ENCODE measurements at places on chromosomes 6 and 20.

DNA sequence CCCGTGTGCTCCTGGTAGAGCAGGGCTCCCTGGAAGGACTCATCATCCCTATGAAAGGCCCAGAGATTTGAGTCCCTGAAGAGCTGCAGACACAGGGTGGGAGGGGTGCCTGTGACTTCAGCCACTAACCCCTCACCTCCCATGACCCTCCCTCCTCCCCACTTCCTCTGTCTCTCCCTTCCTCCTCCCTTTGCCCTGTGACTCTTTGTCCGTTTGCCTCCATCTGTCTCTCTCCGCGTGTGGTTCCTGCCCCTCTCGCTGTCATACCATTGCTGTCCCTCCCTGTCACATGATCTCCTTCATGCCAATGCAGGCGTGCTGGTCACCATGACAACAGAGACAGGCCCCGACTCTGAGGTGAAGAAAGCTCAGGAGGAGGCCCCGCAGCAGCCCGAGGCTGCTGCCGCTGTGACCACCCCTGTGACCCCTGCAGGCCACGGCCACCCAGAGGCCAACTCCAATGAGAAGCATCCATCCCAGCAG is 19.0 kb downstream of the EPB41L1 start:
- DNase-seq, result no peak

GRCh38 chr6:169265486-169266131 is 12.0 kb upstream of the THBS2 start:
- DNase-seq, result no peak

GRCh38 chr6:149935246-149935645 is 6.6 kb upstream of the ULBP2 start:
- no peak for DNase-seq

DNA sequence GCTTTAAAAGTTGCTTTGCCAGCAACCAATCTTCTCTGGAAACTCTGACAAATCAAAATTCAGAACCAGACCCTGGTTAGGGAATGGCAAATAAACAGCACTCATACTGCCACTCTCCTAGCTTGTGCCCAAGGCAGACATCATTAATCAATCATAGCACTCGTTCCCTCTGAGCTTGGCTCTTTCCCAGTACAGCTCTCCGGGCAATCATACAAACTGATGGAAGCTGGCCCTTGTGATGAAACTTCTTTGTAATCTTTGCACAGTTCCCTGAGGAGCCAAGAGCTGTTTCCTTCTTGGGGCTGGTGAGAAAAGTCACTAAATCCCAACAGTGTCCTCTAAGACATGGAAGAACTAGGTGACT is 34.7 kb downstream of the KIAA1755 start:
- DNase-seq, result no peak

DNA sequence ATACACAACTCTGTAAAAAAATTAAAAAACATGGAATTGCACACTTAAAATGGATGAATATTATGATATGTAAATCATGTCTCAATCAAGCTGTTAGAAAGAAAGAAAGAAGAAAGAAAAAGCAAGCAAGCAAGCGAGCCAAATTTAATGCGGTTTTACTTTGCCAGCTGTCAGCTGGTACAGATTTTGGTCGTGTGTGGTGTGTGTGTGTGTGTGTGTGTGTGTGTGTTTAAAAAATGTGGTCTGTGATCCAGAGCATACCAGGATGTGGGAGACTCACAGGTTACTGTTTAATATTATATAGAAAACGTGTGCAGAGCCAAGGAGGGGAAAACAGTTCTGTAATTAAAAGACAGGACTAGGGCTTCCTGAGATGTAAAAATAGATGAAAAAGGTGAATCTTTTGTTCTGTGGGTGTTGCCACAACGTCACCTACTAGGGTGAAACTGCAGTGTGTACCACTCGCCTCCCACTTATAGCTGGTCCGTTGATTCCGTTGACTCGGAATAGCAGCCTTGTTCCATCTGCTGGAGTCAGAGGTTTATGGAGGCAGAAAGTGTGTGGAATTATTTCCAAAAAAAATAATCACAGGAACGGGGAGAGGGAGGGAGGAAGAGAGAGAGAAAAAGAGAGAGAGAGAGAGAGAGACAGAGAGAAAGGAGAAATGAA is 197.7 kb downstream of the BCAS1 start:
- peak; percentile 33 for DNase-seq

DNA sequence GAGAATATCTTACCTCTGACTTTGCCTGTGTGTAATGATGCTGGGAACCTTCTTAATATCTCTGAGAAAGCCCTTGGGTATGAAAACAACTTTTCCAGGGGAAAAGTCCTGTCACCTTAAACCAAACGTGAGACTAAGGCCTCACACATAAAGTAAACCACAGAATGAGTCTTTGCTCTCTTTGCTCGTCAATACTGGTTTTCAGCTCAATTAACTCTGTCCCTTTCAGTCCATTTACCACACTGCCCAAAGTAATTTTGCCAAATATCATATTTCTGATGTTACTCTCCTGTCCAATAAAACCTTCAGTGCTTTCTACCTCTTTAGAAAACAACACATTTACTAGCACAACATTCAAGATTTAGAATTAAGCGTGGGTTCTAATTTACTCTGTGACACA is 100.5 kb upstream of the HMGCLL1 start:
- DNase-seq, result no peak

DNA sequence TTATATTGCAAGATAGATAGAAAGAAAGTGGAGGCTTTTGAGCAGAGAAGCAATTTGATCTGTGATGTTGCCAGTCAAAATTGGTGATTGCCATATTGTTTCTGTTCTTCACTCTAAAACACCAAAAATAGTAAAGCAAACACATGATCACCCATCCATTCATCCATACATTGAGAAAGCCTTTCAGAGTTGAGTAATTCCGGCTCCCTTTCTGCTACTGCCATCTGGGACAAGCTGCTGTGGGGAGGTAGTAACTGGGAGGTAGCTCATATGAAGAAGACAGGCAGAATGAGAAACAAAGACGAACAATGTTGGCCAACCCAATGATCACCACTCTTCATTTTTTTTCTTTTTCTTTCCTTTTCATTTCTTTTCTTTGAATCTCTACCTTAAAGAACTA is 51.1 kb upstream of the HBS1L start:
- no peak for DNase-seq

DNA sequence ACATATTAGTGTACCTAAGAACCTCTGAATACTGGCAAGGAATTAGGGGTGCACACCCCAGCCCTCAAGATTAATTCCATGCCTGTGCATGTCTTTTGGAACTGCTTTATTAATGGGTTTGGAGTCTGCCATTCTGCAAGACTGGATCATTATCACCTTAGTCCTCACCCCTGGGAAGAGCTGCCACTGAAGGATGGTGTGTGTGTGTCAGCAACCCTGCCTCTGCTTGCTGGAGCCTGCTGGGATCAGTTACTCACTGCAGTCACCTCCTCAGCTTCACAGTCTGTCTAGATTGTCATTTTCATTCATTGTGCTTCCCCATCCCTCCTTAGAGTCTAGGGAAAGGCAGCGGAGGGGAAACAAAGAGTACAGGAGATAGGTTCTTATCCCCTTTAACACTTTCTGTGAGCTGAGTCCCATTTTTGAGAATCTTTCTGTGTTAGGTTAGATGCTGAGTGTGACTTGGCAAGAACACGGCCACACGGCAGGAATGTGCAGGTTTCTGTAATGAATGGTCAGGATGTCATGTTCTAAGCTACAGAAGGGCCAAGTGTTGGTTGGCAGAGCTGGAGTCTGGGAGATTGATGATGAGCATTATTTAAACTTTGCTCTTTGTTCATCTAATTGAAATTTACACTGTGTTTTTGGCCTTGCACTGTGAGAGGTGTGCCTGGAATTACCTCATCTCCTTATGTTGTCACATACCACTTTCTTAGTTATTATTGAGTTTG is 21.1 kb downstream of the GHRH start:
- no peak for DNase-seq

DNA sequence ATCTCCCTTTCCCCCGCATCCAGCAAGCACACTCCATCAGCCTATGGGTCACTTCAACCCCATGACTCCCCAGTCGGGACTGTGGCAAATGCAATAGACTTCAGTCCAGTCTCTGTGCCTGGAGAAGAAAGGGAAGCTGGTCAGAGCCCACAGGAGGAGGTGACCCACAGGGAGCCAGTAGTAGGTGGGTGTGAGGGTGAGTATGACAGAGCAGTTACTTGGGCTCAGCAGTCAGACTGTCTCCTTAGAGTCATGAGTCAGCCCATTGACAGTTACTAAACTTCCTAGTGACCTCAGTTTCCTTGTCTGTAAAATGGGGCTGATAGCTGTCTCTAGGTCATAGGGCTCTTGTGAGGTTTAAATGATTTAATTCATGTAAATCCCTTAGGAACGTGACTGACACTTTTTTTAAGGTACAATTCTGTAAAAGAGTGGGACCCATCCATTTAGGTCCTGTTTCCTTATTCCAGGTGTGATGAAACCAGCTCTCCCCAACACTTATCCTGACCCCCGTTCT is 33.9 kb upstream of the HLA-C start:
- DNase-seq, result no peak

DNA sequence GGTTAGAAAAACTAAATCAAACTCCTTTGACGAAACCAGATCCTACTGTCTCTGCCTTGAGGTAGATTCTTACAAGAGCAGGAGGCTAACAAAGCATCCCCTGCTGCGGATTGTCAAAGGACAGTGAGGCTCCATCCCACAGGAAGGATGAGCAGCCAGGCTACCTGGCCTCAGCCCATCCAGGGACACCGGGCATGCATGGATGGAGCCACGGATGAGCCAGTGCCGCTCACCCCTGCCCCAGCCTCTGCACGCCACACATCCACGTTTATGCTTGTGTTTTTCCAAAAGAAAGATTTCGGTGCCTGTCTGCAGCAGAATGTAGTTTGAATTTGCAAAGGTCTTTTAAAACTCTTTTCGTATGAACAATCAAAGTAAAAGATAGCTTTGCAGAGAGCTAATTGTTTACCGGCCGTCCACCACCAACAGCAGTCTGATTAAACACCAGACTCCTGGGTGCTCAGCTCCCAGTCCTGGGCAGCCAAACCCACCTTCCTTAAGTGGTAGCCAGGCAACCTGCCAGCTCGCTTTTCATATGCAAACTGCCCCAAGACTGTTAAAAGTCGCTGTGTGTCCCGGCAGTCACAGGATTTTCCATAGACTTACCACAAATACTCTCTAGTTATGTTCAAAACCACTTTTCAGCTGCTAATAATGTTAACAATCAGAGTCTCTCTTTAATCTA is 999 bp downstream of the THBS2 start:
- no peak for DNase-seq

- DNase-seq, result peak; percentile 34
These were observed 3.3 kb upstream of the MOG start for GRCh38 chr6:29653452-29654038.

DNA sequence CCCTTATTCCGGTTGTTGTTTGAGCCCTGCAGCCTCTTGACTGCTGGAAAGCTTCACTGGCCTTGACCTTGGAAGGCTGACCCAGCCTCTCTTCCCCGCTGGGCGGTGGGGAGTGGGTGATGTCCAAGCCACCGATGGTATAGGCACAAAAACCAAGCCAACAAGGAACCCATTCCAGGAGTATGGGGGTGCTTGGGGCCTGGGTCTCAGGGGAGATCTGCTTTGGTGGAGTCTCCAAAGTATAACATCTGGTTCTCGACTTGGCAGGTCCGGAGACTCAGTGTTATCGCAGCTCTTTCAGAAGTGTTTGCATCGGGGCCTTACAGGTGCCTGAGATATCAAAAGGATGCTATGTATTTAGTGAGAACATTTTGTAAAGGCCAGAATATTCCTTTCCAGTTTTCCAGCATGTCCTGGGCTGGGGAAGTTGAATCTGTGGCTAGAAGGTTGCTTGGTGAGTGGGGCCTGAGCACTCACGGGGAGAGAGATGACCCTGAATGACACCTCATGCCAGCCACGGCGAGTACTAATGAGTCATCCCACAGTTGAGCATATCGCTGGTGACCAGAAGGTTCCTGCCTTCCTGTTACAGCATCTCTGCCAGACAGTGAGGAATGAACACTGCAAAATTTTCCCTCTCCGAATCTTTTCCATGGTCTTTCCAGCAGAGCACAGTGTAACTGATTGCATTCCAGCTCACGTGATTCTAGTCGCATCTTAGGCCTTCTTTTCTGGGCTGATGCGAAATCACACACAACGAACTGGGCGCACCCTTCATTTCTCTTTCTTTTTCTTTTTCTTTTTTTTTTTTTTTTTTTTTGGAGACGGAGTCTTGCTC is 133.9 kb downstream of the ZDHHC14 start:
- no peak for DNase-seq

GRCh38 chr20:11350126-11351005 is 567.3 kb upstream of the BTBD3 start:
- no peak for DNase-seq

DNA sequence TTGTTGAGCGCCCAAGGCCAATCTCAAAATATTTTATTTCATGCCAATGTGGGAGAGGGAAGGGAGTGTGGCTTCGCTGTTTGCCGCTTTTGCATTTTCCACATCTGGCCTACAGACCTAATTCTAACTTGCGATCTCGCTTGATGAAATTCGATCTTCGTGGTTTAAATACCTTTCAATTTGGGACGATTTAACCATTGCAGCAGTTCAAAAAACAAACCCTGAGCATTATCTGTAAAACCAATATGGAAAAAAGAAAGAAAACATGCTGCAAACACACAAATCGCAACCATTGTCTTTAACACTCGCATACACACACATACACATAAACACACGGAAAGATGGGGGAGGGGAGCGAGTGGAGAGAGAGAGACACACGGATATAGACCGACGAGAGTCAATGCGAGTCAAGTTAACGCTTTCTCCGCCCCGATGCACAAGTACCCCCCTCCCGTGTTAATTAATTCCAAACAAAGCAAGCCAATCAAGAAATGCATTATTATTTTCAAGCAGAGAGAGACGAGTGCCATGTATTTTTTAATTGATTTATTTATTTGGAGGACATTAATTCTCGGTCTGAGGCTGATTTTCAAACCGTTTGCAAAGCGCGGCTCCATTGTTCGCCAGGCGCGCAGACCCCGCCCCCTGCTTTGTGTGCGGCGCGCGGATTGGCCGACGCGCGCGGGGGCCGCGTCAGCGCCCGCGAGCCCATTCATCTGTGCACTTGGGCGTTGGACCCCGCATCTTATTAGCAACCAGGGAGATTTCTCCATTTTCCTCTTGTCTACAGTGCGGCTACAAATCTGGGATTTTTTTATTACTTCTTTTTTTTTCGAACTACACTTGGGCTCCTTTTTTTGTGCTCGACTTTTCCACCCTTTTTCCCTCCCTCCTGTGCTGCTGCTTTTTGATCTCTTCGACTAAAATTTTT is at the start of gene MARCKS:
MARCKS (plus strand) TSS at position 721 of the 931 bp plus-strand sequence. CDS start 401 bp downstream, outside the sequence.
- DNase-seq, result peak; percentile 38

GRCh38 chr6:170279426-170279825 is 11.5 kb downstream of the DLL1 start:
- no peak for DNase-seq

GRCh38 chr6:3769610-3770009 is 18.1 kb upstream of the PXDC1 start:
- no peak for DNase-seq

GRCh38 chr6:32375739-32376529 is 4.2 kb upstream of the TSBP1 start:
- no peak for DNase-seq

DNA sequence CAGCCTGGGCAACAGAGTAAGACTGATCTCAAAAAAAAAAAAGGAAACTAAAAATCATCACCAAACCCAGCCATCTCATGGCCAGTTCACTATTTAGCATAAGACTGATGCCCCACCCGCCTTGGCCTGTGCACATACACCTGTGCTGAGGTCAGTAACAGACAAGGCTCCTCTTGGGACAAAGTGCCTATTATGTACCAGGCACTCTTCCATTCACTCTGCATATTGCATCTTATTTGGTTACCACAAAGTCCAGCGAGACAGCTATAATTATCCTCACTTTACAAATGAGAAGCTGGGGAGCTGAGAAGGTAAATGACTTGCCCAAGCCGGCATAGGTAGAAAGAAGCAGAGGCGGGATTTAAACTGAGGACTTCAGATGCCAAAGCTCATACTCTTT is 3.8 kb downstream of the PTPRT start:
- no peak for DNase-seq

- DNase-seq, result no peak
These were observed 30.1 kb downstream of the PREP start for GRCh38 chr6:105372849-105373182.
